ENCODE measurements at places on chromosomes 11 and 22.

GRCh38 chr11:127114035-127114434 is 113.5 kb upstream of the KIRREL3 start:
- no peak for DNase-seq

GRCh38 chr11:82174610-82175009 is 559.1 kb downstream of the FAM181B start:
- DNase-seq = no peak

- DNase-seq = peak; percentile 71
Observed at GRCh38 chr11:59560290-59560701, 49.0 kb downstream of the OR4D9 start.

- DNase-seq = no peak
Observed at GRCh38 chr11:12717851-12718291, 43.6 kb downstream of the TEAD1 start.

- no peak for DNase-seq
Observed at GRCh38 chr11:10716122-10716521, 22.6 kb upstream of the IRAG1 start.

DNA sequence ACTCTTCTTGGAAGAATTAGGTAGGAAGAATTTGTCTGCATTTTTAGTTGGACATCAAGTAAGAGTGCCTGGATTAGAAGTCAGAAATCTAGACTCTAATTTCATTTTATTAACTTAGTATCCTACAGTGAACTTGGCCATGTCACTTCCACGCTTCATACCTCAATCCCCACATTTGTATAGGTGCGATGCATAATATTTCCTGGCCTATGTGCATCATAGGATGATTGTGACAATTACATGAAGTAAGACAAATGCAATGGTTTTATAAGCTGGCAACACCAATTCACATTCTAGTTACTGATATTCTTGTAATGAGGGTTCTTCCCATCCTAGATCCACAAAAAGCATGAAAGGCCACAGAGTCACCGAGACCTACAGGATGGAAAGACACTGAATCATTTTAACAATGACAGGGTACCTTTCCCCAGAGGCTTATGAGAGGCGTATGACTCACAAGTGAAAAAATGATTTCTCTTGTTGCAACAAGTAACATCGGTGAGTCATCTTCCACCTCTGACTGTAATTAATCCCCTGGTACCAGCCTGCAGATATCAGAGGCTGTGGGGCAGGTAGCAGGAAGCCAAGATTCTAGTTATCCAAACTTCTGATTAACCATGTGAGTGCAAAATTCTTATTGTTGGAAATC is 56.0 kb upstream of the OR5AK2 start:
- DNase-seq = no peak

DNA sequence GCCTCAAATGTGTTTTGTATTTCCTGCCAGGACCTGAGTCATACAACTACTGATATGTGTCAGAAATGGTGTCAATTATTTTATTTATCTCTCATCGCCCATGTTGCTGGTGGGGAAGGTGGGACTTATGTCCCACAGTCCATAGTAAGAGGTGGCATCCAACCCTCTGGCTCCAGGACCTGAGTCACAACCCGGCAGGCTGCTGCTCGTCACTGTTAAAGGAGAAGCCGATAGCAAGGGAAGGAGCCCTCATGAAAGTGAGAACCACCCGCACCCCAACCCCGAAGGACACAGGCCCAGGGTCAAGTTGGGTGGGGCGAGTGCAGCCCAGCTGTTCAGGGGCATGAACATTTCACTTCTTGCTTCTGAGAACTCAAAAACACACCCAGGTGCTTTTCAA is 33.1 kb upstream of the TP53I11 start:
- DNase-seq = no peak
